Cortex of kidney (tissue), 1 donor: ENCODE measurements at places on chromosomes 2 and 18.

- DNase-seq, result no peak
These were observed 553.3 kb downstream of the ARHGAP15 start for GRCh38 chr2:143682436-143683055.

- DNase-seq, result no peak
These were observed 36.3 kb upstream of the MBP start for GRCh38 chr18:77168811-77169311.

DNA sequence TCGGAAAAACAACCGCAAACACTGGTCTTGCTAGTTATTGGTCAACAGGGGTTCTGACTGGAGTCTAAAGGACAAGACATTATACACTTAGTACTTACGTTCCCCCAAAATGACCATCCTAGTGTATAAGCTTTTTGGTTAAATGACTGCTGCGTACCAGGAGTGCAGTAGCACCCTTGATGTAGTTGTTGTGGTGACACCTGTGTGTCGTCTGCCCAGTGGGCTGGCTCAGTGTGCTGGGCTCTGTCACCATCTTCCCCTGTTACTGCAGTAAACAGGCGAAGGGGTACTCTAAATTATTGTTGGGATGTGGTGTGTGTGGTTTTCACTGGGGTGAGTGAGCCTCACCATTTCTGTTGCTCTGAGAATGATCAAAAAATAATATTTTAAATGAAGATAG lies 76.2 kb downstream of the MAPRE2 start:
- DNase-seq, result no peak

GRCh38 chr2:133496501-133497269 lies 71.6 kb downstream of the NCKAP5 start:
- DNase-seq, result no peak

- no peak for DNase-seq
These were observed 35.9 kb upstream of the MYO1B start for GRCh38 chr2:191209340-191209739.

DNA sequence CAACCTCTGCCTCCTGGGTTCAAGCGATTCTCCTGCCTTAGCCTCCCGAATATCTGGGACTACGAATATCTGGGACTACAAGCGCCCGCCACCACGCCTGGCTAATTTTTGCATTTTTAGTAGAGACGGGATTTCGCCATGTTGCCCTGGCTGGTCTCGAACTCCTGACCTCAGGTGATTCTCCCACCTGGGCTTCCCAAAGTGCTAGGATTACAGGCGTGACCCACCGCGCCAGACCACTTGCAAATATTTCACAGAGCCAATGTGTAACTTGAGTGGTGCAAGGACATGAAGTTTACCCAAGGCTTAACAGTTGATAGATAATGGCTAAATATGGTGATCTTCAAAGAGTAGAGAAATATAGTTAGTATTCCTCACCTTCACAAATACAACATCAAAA lies 14.1 kb upstream of the MTIF2 start:
- DNase-seq, result no peak

DNA sequence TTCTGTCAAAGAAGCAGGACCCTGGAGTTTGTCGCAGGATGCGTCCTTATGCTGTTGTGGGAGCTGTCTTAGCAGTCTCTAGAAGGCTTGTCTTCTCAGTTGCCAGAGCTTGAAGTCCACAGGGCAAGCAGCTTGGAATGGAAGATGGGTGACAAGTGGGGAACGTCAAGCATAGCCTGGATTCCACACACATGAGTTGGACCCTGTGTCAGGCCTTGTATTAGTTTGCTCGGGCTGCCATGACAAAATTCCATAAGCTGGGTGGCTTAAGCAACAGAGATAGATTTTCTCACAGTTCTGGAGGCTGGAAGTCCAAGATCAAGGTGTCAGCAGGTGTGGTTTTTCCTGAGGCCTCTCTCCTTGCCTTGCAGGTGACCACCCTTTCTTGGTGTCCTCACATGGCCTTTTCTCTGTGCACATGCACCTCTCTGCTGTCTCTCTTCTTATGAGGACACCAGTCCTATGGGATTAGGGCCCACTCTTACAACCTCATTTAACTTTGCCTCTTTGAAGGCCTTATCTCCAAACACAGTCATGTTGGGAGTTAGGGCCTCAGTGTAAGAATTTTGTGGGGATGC lies 51.3 kb downstream of the THNSL2 start:
- DNase-seq, result no peak

DNA sequence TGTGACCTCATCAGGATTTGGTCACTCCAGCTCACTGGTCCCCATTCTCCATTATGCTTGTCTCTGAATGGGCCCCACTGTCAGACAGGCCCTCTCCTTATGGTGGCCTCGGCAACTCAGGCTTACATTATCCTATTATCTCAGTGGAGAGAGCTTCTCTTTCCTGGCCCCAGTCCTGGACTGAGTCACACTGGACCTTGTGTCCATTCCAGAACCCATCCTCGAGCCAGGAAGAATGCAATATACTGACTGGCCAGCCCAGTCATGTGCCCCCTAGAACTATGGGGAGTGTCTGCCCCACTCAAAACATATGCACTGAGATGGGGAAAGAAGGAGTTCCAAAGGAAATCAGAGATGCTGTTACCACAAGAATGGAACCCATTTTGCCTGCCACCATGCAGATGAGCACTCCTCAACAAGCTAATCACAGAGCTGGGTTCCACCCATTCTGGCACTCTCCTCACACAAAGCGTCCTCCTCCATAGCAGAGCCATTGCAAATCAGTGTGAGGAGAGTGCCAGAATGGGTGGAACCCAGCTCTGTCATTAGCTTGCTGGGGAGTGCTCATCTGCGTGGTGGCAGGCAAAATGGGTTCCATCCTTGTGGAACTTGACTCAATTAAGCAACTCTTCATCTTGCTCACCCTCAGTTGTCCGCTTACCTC lies 71.9 kb downstream of the CHRNA1 start:
- no peak for DNase-seq

GRCh38 chr18:24016643-24017042 lies 2.1 kb downstream of the TTC39C start:
- no peak for DNase-seq

DNA sequence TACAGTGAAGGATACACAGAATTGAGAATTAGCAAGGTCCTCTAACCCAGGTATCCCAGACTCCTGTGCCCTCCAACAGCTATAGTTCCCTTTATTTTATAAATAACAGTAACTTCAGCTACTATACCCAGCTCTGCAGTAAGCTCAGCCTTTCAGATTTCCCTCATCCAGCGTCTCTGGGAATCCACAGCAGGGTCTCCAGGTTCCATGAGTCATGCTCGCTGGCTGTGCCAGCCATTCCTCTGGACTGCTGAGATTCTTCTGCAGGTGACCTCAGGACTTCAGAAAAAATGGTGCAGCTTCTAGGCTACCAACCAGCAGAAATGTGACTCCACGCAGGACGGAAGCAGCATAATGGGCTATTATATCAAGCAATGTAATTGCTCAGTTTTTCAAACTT lies 419.3 kb downstream of the ZNF516 start:
- no peak for DNase-seq

DNA sequence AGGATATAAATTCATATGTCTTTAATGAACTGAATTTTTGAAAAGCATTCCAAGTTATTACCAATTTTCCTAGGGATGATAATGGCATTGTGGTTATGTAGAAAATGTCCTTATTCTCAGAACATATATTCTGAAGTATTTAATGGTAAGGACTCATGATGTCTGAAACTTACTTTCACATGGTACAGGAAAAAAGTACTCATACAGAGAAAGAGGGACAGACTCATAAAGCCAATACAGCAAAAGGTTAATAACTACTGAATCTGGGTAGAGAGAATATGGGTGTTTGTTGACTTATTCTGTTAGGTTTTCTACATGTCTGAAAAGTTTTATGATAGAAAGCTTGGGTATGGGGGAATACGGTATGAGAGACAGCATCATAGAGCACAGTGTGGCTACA lies 84.3 kb upstream of the SERTAD2 start:
- DNase-seq, result no peak

- DNase-seq, result no peak
These were observed 9.7 kb upstream of the CIB4 start for GRCh38 chr2:26650713-26651469.

- no peak for DNase-seq
These were observed 74.9 kb downstream of the LONRF2 start for GRCh38 chr2:100247256-100248043.

DNA sequence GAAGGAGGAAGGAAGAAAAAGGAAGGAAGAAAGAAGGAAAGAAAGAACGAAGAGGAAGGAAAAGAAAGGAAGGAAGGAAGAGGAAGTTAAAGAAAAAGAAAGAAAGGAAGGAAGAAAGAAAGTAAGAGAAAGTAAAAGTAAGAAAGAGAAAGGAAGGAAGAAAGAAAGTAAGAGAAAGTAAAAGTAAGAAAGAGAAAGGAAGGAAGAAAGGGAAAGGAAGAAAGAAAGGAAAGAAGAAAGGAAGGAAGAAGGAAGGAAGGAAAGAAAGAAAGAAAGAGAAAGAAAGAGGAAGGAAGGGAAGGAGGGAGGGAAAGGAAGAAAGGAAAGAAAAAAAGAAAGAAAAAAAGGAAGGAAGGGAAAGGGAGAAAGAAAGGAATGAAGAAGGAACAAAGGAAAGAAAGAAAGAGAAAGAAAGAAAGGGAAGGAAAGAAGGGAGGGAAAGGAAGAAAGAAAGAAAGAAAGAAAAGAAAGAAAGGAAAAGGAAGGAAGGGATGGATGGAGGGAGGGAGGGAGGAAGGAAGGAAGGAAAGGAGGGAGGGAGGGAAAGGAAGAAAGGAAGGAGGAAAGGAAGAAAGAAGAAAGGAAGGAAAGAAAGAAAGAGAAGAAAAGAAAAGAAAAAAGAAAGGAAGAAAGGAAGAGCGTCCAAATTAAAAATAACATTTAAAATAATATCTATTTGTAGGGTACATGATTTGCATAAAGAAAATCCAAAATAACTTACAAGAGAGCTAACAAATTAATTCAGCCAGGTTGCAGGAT lies 827.9 kb downstream of the TSN start:
- no peak for DNase-seq

DNA sequence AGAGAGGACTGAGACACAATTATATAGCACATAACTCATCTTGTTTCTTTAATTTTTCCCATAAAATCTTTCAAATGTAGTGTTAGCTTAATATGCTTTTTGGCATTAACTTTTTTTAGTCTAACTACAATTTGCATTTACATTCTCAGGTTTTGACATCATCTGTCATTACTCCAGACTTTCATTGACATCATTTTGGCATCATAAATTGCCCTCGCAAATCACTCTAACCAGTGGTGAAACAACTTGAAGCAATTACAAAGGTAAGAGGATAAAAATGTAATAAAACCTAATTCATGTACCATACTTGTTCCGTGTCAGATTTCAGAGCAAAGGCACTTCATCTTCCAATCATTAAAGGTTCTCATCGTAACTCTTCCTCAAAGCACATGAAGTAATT lies 41.4 kb downstream of the RFX8 start:
- DNase-seq, result no peak

- no peak for DNase-seq
These were observed 69.3 kb upstream of the SLC16A14 start for GRCh38 chr2:230137902-230138539.

- DNase-seq, result no peak
These were observed 58.9 kb upstream of the TEX51 start for GRCh38 chr2:126839796-126840195.
